Panc1 (cell line): ENCODE measurements at places on chromosomes 1 and 21.
A peak's percentile ranks its signal among the peaks of the same experiment; 100 is the strongest.

- no peak for DNase-seq
Observed at GRCh38 chr1:230228236-230228897, 161.3 kb downstream of the GALNT2 start.

DNA sequence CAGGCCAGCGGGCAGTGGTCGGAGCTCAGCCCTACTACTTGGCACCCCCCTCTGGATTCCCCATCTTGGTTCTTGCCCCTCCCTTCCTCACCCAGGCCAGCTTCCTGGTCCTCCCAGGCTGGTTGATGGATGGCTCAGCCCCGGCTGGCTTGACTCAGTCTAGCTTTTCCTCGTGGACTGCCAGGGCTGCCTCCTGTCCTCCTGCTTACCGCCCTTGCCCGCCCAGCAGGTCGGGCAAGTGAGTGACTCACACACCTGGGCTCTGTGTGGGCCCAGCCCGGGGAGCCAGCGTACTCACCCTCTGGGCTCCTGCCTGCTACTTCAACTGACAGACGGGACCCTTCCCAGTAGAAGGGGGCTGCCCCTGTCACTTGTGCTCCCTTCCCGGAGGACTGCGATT, 19.5 kb upstream of the ARHGEF10L start:
- DNase-seq: no peak

- no peak for DNase-seq
Observed at GRCh38 chr21:36663033-36663855, 35.7 kb upstream of the SIM2 start.

DNA sequence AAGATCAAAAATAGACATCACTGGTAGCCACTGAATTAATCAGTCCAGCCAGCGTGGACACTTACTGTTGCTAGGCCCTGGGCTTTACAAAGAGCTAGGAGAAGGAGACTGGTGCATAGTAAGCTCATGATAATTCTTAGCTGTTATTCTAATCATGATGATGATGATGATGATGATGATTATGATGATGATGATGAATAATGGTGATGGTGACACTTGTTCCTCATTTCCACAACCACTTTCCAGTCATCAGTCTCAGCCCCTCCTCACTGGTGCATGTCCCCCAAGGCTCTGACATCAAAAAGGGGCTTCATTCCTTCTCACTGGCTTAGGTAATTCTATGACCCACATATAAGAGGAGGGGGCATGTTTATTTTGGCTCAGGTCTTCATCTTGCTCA, 701.0 kb downstream of the PTPRU start:
- DNase-seq: no peak

GRCh38 chr21:28882345-28882744, 110.3 kb downstream of the LTN1 start:
- DNase-seq: no peak

- no peak for DNase-seq
Observed at GRCh38 chr1:237482777-237483176, 407.9 kb downstream of the ZP4 start.

DNA sequence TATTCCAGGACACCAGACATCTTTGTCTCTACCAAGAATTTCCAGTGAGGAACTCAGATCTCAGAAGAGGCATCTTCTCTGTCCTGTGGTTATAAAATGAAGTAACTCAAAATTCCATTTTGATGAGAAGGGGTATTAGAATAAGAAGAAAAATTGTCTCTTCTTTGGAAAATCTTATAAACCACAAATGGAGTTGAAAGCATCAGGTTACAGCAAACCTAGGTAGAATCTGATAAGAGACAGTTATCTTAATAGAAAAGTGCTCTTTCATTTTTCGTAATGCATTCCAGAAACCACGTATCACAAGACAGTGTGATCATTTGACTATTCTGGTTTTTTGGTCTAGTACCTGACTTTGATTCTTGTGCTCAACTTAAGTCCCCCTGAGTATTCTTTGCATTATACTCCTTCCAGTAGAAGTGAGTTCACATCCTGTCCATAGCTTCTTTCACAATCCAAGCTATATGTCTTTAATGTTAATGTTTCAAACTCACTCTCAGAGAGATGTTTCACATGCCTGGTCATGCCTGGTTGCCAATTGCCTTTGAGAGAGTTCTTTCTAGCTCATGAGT, 120.9 kb upstream of the PRDX6 start:
- DNase-seq: no peak

DNA sequence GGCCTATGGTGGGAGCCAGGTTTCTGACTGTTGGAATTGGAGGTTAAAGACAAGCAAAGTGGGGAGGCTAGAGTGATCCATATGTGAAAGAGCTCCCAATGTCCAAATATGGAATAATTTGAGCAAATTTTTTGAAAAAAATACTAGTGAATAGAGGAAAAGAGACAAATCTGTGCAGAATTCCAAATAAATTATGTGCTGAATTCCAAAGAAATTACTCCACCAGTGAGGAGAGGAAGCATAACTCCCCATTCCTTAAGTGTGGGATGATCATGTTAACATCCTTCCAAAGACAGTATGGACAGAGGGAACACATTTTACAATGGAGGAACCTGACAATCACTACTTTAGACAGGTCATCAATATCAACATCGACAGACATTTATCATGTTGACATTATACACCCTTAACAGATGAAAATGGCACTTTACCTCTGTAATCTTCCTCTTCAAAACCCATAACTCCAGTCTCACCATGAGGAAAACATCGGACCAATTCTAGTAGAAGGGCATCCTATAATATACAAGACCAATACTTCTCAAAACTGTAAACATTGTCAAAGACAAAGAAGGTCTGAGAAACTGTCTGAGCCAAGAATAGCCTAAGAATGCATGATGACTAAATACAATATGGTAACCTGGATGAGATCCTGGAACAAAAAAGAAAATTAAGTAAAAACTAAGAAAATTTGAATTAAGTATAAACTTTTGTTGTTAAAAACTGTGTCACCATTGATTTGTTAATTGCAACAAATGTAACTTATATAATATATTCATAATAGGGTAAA, 71.5 kb upstream of the RGS4 start:
- no peak for DNase-seq

- DNase-seq: peak; percentile 28
Observed at GRCh38 chr1:48916130-48917069, 139.7 kb upstream of the BEND5 start.

DNA sequence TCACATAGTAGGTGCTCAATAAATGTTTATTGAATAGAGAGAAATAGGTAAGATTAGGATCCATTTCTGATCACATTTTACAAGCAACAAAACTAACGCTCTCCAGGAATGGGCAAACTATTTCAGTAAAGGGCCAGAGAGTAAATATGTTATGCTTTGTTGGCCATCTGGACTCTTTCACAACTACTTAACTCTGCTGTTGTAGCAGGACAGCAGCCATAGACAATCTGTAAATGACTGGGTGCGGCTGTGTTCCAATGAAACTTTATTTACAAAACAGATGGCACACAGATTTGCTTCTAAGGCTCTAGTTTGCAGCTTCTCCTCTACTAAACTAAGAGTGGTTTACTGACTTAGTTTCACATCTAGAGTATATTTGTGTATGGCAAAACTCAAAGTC, 83.0 kb upstream of the BACH1 start:
- DNase-seq: no peak
